ENCODE measurements at places on chromosomes 16 and 17.

- DNase-seq, result peak; percentile 86
These were observed 10.9 kb downstream of the SLC43A2 start for GRCh38 chr17:1617620-1618174.

GRCh38 chr16:66070140-66070917, 296.2 kb upstream of the CDH5 start:
- no peak for DNase-seq

GRCh38 chr17:31738996-31739699, 119.9 kb downstream of the COPRS start:
- no peak for DNase-seq

DNA sequence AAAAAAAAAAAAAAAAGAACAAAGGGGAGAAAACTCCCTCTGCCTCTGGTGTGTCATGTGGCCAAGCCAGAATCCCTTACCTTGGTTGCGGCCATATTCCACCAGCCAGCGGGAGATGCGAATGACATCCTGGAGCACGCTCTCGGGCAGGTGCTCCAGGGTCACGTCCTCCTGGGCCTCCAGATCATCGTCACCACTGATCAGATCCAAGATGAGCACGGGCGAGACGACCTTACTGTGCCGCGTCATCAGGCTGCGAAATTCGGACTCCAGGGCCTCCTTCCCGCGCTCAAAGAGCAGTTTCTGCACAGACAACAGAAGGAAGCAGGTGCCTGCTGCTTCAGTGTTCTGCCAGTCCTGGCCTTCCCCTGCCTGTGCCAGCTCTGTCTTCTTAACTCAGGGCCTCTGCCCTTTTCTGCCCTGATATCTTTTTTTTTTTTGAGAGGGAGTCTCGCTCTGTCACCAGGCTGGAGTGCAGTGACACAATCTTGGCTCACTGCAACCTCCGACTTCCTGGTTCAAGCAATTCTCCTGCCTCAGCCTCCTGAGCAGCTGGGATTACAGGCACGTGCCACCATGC, 5.8 kb downstream of the EXOC7 start:
- no peak for DNase-seq

- DNase-seq, result no peak
These were observed 5.5 kb downstream of the BIRC5 start for GRCh38 chr17:78219396-78220150.

GRCh38 chr17:55830699-55831471, 80.0 kb downstream of the PCTP start:
- no peak for DNase-seq

DNA sequence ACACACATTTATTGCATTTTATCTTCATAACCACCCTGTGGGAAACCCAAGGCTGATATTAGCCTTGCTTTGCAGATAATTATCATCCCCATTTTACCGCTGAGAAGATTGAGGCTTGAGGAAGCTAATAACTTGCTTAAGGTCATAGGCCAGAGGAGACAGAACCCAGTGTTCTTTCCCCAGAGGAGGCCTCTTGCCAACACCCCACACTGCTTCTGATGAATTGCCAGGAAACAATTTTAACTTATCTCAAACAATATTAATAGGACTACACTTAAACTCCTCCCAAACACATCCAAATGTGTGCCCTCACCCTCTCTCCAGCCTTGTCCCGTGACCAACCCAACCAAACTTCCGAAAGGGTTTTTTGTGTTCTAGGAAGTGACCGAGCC, 2.1 kb upstream of the SPG7 start:
- DNase-seq, result peak; percentile 38

- no peak for DNase-seq
These were observed 2.2 kb upstream of the TBX4 start for GRCh38 chr17:61449707-61450640.

GRCh38 chr16:74465851-74466685, 44.8 kb upstream of the CLEC18B start:
- no peak for DNase-seq

DNA sequence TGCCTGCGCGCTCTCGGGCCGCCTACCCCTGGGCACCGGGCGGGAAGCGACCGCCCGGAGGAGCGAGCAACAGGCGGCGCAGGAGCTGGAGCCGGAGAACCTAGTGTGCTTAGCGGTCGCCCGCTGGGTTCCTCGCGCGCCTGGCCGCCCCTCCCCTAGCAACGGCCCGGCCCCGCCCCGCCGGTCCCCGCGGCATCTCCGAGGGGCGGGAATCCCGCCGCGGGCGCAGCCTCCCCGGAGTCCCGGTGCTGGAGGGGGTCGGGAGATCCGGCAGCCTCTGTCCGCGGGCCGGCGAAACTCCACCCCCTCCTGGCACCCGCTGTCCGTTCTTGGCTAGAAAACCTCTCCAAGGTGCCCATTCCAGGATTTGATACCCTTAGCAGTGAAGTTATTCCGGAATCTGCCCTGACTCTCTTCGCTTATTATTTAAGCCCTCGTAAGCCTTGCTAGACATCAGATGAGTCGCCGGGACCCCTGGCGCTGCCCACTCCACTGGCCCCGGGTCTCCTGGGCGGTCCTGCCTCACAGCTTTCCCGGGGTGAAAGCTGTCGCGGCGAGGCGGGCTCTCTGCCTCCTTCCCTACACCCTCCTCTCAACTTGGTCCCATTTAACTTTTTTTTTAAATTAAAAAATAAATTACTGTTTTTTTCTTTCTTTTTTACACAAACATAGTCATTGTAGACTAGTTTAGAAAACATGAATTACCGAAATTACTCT, at the start of gene RPRML:
Gene RPRML (minus strand): TSS at position 107 of the 717 bp plus-strand sequence. CDS start 246 bp downstream, outside the sequence.
- peak; percentile 34 for DNase-seq

DNA sequence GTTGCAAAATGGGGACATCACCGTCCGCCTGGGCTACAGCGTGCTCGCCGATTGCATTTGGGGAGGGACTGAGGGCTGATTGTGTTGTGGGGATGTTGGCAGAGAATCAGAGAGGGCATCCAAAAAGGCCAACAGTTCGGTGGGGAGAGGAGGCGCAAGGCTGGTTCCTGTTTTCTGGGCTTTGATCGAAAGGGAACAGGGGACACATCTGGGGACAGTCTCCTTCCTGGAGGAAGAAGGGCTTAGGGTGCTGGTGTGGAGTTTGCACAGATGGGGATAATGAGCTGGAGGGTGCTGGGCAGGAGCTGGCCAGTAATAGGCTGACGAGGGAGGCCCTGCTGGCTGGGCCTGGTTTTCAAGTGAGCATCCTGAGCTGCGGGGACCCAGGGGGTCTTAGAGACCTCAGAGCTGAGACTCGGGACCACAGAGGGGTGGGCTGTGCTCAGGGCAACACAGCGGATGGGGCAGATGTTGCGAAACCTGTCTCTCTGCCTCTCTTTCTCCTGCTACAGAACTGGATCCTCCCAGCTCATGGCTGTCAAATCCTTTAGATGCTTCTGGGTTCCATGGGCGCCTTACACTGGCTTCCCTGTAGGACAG, 288.7 kb downstream of the SEC14L1 start:
- no peak for DNase-seq

GRCh38 chr17:72991651-72992050, 100.8 kb downstream of the SLC39A11 start:
- DNase-seq, result no peak

- DNase-seq, result peak; percentile 13
These were observed 39.2 kb upstream of the MAF start for GRCh38 chr16:79639576-79640311.

DNA sequence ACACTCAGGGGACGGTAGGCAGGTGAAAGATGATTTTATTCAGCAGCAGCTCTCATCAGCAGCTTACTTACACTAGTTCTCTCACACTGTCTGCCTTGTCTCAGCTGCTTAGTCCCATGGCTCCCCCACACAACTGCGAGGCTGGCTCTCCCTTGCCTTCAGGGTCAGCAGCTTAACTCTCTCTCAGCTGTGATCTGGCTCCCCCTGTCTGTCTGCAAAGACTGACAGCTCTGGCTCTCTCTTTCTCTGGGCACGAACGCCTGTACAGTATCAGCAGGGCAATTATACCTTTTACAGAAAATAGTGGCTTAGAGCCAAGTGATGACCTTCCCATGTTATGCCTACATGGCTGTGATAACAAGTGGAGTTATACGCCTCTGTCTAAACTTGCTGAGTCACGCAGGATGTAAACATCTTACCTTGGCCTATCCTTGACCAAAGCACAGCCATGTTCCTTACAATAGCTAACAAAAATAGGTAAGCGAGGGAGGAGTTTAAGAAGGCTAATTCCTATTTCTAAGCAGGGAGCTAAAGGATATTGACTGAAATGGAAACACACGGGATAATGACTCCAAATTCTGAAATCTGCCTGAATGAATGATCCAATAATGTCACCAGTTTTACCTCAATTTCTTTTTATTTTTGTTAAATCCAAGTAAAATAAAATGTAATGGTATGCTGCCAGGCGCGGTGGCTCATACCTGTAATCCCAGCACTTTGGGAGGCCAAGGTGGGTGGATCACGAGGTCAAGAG, 1.1 kb upstream of the NDUFAB1 start:
- DNase-seq, result peak; percentile 64

GRCh38 chr17:74584292-74585060, 7.6 kb downstream of the CD300LD start:
- DNase-seq, result no peak
